ENCODE measurements at places on chromosomes 4 and X.

DNA sequence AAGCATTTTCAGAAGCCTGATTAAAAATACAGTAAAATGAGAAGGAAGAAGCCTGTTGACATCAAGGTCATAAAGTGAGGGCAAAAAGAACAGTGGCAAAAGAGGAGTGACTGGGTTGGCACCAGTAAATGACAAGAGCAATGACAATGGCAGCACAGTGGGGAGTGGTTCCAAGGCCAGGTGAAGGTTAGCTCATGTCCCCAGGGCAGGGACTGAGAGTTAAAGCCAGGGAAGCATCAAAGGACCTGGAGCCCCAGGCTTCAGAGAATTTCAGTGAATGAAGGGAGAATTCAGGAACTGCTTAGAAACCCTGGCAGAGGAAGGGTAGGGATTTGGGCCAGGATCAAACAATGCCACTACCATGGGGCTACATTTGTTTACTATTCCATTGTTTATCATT lies 8.8 kb upstream of the PIGA start:
- no peak for DNase-seq

GRCh38 chr4:165965503-165965902 lies 92.5 kb downstream of the TLL1 start:
- no peak for DNase-seq

DNA sequence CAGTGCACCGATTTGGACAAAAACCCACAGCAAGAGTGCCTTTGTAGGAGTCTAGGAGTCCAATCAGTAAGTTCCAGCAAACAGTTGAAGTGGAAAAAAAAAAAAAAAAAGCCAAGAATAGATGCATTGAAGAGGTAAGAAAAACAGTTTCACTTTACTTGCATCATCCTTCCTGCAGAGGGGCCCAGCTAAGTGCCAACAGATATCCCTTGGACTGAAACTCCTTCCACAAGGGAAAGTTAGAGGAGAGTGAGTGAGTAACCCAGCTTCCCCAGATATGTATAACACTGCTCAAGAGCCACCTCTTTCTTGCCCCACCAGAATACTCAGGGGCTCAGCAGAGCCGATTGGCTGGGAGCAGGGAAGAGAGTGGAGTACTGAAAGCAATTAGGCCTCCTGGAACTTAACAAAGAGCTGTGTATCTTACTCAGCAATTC lies 617.7 kb upstream of the SMIM31 start:
- DNase-seq, result no peak

GRCh38 chr4:8688041-8688907 lies 95.7 kb downstream of the CPZ start:
- peak; percentile 58 for DNase-seq

DNA sequence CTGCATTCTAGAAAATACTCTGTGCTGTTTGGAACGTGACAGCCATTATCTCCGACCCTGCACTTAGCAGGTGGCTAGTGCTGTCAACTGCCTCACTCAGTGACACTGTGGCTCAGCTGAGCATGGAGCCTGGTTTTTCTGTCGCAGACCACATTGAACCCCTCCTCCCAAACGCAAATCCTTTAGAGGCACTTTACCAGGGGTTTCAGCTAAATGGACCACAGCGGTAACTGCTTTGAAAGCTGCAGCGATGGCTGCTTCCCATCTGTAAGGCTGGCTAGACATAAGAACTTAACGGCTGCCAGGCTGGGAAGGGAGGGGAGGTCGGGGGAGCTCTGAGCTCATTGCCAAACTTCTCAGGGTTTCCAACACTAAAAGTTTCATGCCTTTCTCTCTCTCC lies 8.1 kb downstream of the SLC34A2 start:
- DNase-seq, result no peak

DNA sequence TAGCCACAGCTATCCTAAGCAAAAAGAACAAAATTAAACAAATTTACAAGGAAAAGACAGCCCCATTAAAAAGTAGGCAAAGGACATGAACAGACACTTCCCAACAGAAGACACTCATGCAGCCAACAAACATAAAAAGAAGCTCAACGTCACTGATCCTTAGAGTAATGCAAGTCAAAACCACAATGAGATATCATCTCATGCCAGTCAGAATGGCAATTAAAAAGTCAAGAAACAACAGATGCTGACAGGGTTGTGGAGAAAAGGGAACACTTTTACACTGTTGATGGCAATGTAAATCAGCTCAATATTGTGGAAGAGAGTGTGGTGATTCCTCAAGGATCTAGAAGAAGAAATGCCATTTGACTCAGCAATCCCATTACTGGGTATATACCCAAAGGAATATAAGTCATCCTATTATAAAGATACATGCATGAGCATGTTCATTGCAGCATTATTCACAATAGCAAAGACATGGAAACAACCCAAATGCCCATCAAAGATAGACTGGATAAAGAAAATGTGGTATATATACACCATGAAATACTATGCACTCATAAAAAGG lies 163.0 kb upstream of the TET2 start:
- no peak for DNase-seq

- DNase-seq, result no peak
These were observed 156.0 kb upstream of the ANKRD50 start for GRCh38 chr4:124868495-124868894.
